ENCODE measurements at places on chromosomes 2 and 18.
A peak's percentile ranks its signal among the peaks of the same experiment; 100 is the strongest.

GRCh38 chr2:218959141-218959731, at the start of gene CDK5R2:
Gene CDK5R2 (plus strand): TSS chr2:218959666. CDS start chr2:218959821, 155 bp downstream.
- no peak within 1 kb of the TSS for H3K27ac ChIP-seq
- H3K4me3 ChIP-seq, result no peak within 1 kb of the TSS
- H3K36me3 ChIP-seq, result no peaks in the 10 kb centered on the region

DNA sequence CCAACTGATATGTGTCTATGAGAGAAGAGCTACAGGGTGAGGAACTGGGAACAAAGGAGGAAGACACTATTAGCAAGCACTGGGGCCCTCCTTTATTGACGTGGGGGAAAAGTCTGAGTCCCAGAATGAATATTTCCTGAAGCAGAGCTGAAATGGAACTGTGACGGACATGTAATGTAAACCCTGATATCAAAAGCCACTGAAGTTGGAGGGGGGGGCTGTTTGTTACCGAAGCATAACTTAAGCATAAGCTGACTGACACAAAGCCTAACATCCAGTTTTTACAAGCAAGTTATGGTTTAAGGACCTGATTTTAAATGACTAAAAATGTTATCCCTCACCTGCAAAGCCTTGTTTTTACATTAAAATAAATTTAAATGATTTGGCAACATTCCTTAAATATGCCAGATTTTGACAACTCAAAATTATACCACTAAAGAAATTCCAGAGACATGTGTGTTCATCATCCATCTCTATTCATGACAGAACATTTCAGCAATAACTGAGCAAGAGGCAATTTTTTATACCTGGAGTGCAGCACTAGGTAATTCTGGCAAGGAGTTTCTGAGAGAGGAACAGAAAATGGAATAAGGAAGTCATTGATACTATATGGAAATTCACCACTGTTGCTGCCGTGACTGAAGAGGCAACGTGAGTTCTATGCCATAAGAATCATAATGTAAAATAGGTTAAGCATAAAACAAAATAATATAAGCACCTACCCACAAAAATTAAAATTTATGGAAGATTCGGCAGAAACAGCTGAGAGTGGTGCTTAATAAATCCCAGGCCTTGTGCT, 186.0 kb downstream of the AFF3 start:
- no peak overlapping the region for H3K4me3 ChIP-seq
- H3K4me1 ChIP-seq, result peaks cover 5% of the 10 kb centered on the region
- H3K27me3 ChIP-seq, result no peaks in the 10 kb centered on the region

DNA sequence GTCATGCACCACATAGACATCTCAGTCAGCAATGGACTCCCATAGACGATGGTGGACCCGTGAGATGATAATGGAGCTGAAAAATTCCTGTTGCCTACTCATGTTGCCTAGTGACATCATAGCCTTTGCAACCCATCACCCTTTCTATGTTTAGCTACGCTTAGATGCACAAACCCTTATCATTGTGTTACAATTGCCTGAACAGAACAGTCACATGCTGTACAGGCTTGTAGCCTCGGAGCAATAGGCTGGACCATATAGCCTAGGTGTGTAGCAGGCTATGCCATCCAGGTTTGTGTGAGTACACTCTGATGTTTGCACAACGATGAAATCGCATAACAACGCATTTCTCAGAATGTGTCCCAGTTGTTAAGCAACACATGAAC, 221.6 kb downstream of the ALPK2 start:
- peak overlapping the region; percentile 16 for H3K4me3 ChIP-seq
- no peak for DNase-seq
- H3K27ac ChIP-seq, result peak overlapping the region; percentile 93
- no peaks in the 10 kb centered on the region for H3K36me3 ChIP-seq

DNA sequence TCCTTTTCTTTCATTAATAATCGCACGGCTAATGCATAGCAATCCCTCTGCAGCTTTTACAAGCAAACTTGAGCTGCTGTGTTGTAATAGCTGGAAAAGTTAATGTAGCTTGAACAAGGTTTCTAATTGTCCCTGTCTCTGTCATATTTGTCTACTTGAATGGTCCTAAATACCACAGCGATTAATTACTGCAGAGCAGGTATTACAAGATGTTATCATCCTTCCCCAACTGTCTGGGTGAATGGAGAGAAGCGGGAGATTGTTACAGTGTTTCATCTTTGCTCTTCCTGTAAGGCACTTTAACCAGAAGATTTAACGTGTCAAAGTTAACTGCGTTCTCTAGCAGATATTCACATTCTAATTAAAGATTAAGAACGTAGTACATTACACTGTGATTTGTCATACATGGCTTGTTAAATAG, 422.2 kb upstream of the POU3F3 start:
- DNase-seq, result no peak
- no peak overlapping the region for H3K27ac ChIP-seq
- no peak overlapping the region for H3K4me3 ChIP-seq
- no peaks in the 10 kb centered on the region for H3K27me3 ChIP-seq

GRCh38 chr2:149258531-149258930, 71.9 kb upstream of the LYPD6 start:
- no peaks in the 10 kb centered on the region for H3K27me3 ChIP-seq
- DNase-seq, result no peak
- H3K4me3 ChIP-seq, result no peak overlapping the region
- H3K36me3 ChIP-seq, result no peaks in the 10 kb centered on the region
- no peaks in the 10 kb centered on the region for H3K4me1 ChIP-seq
- no peak overlapping the region for H3K27ac ChIP-seq

- no peak overlapping the region for H3K27ac ChIP-seq
- DNase-seq, result no peak
- peaks cover 24% of the 10 kb centered on the region for H3K27me3 ChIP-seq
- H3K4me3 ChIP-seq, result no peak overlapping the region
- H3K4me1 ChIP-seq, result no peaks in the 10 kb centered on the region
These were observed 413.0 kb downstream of the MTX2 start for GRCh38 chr2:176682278-176682677.

- DNase-seq, result no peak
- no peak overlapping the region for H3K27ac ChIP-seq
- H3K36me3 ChIP-seq, result no peaks in the 10 kb centered on the region
- H3K27me3 ChIP-seq, result no peaks in the 10 kb centered on the region
- H3K4me3 ChIP-seq, result no peak overlapping the region
These were observed 222.3 kb downstream of the ZBTB7C start for GRCh38 chr18:48186861-48187260.

DNA sequence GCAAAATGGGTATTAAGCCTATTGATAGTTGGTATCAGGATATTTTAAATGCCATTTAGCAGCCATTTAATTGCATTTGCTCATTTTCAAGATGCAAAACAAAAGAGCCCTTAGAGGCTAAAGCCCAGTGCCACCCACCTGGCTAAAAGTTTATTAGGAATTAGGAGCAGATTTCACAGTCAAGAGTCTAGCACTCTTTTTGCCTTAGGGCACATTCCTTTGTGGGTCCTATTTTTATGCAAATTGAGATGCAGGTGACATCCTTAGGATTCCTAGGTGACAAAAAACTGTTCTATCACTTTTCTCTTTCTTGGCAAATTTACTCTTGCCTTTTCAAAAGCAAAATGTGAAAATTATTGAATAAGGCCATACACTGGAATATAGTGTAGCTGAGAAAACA, 42.0 kb downstream of the CTNNA2 start:
- H3K36me3 ChIP-seq, result no peaks in the 10 kb centered on the region
- no peak overlapping the region for H3K27ac ChIP-seq
- no peaks in the 10 kb centered on the region for H3K4me1 ChIP-seq
- H3K27me3 ChIP-seq, result no peaks in the 10 kb centered on the region
